ENCODE measurements at places on chromosomes 13 and 19.

DNA sequence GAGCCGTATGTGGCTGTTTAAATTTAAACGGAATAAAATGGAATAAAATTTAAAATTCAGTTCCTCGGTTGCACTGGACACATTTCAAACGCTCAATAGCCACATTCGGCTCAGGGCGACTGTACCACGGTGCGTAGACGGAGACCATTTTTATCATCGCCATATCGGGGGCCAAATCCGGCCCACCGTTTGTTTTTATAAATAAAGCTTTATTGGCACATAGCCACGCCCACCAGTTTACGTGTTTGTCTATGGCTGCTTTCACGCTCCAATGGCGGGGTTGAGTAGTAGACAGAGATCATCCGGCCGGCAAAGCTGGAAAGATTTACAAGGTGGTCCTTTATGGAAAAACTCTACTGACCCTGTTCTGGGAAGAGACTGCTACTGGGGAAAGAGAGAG is 33.0 kb downstream of the PTPRS start:
- no peak for DNase-seq

DNA sequence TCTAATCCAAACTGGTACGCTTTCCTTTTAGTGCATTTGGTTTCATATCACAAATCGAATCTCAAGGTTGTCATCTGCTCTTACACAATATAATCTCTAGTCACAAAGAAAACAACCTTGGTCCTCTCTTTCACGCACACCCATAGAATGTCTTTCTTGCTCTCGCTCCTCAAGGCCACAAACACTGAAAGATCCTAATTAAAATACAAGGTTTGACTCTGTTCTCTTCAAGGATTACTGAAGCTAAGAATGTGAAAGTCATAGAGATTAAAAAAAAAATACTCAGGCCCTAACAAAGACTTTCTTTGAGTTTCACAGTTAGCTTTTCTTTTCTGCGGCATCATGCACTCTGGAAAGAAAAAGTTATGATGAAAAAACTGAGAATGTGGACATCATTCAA is 891.5 kb downstream of the EFNB2 start:
- DNase-seq: no peak

DNA sequence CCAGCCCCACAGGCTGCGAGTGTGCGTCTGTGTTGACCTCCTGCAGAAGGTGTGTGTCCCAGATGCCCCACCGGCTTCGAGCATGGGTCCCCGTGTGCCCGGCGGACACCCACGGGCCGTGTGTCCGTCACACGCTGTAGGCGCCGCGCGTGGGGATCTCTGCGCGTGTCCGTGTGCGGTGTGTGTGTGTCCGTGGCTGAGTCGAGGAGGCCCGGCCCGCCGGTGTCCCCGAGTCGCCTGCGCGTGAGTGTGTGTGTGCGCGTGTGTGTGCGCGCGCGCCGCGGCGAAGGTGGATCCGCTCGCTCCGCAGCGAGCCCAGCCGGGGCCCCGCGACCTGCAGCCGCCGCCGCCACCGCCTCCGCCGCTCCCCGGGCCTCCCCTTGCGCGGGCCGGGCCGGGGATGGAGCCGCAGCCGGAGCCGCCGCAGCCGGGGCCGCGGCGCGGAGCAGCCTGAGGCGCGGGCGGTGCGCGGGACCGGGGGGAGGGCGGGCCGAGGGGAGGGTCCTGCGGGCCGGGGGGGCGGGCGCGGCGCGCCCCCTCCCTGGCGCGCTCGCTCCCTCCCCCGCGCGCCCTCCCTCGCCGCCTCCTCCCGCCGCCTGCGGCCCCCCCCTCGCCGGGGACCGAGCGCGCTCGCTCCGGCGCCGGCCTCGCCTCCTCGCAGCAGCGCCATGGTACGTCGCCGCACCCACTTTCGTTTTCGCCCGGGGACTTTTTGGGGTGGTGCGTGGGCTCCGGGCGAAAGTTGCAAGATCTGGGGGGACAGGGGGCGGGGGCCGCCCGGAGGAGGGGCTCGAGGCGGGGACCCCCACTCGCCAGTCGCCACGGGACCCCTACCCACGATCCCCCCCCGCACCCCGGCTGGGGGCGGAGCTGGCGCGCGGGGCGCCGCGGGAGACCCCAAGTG is 7.1 kb upstream of the NFIC start:
- peak; percentile 43 for DNase-seq

DNA sequence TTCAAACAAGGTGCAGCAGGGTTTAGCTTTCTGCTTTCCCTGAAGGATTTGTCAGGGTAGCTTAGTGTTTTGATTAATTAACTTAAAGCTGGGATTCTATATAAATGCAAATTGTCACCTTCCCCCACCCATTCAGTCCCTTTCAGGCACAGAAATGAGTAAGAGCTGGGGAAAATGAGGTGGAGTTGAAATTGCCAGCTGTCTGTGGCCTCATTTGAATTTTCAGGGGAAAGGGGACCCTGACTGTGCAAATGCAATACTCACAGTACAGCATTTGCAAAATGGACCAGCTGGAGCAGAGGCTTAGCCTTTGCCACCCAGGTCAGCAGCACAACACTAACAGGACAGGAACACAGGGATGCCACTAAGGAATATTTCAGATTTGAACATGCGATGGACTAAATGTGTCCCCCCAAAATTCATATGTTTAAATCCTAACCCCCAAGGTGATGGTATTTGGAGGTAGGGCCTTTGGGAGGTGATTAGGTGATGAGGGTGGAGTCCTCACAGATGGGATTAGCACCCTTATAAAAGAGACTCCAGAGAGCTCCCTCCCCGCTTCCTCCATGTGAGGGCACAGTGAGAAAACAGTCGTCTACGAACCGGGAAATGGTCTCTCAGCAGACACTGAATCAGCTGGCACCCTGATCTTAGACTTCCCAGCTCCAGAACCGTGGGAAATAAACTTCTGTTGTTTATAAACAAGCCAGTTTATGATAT is 59.5 kb upstream of the CYSLTR2 start:
- DNase-seq: no peak

DNA sequence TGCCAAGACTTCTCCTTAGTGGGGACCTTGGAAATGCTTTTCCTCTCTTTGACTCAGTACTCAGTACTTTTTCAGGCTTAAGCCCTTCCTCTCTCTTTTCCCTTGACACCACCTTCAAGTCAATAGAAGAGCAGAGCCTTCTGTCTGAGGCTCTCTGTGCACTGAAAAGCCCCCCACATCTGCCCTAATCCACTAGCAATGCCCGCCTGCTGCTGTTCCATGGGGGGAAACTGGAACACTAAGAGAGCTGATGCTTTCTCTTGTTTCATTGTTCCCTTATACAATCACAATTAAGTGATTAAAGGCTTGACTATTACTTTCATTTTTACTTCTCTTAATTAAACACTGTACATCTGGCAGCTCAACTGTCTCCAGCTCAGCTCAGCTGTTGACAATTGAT is 254.5 kb downstream of the SLITRK6 start:
- no peak for DNase-seq

DNA sequence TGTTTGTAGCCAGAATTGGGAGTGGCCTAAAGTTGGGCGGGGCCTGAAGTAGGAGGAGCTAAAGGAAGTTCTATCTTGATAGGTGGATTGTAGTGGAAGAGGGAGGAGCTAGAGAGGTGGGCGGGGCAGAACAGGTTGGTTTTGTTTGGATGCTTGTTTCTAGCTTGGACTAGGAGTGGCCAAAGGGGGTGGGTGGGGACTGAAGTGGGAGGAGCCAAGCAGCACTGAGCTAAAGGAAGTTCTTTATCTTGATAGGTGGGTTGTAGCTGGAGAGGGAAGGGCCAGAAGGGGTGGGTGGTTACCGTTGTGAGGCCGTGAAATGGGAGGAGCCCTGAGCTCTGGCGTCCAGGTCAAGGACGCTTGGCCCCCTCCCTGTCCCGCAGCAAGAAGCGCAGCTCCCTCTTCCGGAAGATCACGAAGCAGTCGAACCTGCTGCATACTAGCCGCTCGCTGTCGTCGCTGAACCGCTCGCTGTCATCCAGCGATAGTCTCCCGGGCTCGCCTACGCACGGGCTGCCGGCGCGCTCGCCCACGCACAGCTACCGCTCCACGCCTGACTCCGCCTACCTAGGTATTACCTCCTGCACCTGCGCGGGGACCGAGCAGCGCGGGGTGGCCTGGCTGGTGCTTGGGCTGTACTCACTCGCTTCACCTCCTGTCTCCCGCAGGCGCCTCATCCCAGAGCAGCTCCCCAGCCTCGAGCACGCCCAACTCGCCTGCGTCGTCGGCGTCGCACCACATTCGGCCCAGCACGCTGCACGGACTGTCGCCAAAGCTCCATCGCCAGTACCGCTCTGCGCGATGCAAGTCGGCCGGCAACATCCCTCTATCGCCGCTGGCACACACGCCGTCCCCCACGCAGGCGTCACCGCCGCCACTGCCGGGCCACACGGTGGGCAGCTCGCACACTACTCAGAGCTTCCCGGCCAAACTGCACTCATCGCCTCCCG is 8.0 kb downstream of the DNASE2 start:
- DNase-seq: peak; percentile 59

GRCh38 chr13:74575729-74576125 is 441.5 kb upstream of the KLF12 start:
- DNase-seq: peak; percentile 34

DNA sequence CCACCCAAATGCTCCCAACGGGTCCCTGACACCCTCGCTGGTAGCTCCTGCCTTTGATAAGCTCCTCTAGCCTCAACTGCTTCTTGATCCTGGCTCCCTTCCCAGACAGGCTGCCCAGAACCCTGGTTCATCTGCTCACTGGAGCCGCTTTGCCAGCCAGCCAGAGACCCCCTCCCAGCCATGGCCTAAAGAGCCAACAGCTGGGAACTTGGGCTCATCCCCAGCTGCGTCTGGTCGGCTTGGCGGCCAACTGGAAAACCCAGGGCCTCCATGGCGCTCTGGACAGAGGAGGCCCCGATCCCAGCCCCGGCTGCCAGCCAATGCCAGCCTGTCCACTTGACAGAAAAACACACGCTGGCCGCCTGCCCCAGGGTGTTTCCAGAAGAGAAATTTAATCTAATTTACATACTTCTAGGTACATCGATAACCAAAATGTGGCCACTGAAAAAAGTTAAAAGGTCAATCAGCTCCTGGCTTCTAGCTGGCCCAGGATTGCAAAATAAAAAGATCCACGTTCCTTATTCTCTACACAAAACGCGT is 3.0 kb upstream of the AKAP8L start:
- DNase-seq: no peak

- no peak for DNase-seq
Observed at GRCh38 chr13:101283782-101284181, 132.5 kb downstream of the NALCN start.

- DNase-seq: no peak
Observed at GRCh38 chr19:49809941-49810389, 3.1 kb downstream of the FUZ start.

DNA sequence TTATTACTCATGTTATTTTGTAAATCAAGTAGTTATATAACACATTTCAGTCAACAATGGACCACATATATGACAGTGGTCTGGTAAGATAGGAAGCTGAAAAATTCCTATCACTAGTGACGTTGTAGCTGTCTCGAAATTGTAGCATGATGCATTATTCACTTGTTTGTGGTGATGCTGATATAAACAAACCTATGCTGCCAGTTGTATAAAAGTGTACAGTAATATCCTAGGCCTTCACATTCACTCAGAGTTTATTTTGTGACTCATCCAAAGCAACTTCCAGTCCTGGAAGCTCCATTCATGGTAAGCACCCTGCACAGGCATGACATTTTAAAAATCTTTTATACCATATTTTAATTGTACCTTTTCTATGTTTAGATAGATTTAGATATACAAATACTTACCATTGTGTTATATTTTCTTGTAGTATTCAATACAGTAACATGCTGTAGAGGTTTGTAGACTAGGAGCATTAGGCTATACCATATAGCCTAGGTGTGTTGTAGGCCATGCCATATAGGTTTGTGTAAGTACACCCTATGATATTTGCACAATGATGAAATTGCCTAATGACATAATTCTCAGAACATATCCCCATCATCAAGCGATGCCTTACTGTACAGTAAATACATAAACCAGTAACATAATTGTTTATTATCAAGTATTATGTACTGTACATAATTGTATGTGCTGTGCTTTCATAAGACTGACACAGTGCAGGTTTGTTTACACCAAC is 49.3 kb downstream of the IFT88 start:
- no peak for DNase-seq

- DNase-seq: no peak
Observed at GRCh38 chr19:15672580-15673175, at the start of gene CYP4F12. Gene CYP4F12 (plus strand): TSS chr19:15673087. CDS start chr19:15673530, 443 bp downstream.

- no peak for DNase-seq
Observed at GRCh38 chr13:100403675-100404074, 184.9 kb downstream of the GGACT start.

DNA sequence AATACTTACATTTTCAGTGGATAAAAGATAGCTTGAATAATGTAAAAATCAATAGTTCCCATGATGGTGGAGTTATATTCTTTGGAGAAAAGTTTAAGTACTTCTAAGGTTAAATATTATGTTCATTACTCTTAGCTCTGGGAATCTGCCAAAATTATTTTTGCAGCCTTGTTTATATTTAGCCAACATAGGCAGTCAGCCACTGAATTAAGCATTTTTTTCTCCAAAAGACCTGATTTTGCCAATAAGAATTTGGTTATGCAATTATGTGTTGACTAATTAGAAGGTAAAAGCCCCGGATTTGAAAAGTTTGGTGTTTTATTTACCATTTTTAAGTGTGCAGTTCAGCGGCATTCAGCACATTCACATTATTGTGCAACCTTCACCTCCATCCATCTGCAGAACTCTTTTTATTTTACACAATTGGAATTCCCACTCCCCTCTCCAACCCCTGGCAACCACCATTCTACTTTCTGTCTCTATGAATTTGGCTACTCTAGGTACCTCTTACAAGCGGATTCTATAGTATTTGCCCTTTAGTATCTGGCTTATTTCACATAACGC is 90.1 kb upstream of the C1QTNF9B start:
- no peak for DNase-seq

DNA sequence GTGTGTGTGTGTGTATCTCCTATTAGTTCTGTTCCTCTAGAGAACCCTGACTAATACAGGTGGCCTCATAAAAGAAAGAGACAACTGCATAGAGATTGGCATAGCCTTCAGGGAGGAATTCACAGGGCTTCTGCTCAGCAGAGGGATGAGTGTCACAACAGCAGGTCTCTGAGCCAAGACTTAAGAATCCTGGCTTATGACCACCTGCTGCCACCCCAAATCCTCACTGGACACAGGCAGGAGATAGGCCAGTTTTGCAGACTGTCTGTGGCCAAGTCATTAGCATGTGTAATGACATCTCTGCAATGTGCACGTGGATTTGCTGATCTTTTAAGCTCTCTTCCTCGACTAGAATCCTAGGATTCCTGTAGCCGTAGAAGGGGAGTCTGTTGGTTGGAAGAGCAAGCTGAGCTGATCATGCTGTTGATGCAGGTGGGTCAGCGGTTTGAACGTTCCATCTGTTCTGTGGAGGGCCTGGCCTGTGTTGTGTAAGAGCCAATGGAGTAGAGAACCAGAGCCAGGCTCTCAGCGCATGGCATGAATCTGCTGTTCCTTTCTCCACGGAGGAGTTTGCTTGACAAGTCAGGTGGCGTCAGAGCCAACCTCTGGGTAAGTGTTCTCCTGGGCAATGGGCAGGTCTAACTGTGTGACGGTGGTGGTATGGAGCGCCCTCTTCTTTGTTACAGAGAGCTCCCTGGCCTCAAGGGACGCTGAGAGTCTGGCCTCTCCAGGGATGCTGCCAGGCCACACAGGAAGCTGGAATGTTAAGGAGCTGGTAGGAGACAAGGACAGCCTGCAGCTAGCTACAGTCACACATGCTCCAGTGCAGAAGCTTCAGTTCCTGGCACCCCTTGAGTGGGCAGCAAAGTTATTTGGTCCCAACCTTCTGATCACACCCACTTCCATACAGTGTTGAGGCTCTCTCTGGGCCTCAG is 503.1 kb downstream of the FOXO1 start:
- no peak for DNase-seq

- no peak for DNase-seq
Observed at GRCh38 chr19:48403606-48404005, 10.1 kb downstream of the GRIN2D start.
